NCI-H2029 (cell line): ENCODE measurements at places on chromosomes 2 and 18.

DNA sequence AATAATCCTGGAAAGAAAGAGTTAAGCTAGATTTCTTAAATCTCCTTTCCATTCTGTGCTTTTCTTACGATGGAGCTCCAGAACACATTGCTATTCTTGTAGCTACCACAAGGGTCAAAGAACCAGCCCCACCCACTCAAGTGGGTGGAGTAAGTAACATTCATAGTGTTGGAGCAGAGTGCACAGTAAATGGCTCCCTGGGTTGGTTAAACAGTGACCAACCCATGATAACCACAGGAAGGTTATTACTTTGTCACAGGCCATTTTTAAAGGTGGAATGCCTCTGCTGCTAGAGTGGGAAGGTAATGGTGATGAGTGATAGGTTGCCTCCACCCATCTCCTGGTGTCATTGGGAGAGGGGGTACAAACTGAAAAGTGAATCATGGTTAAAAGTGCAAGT lies 13.9 kb downstream of the ARPC2 start:
- DNase-seq, result no peak

DNA sequence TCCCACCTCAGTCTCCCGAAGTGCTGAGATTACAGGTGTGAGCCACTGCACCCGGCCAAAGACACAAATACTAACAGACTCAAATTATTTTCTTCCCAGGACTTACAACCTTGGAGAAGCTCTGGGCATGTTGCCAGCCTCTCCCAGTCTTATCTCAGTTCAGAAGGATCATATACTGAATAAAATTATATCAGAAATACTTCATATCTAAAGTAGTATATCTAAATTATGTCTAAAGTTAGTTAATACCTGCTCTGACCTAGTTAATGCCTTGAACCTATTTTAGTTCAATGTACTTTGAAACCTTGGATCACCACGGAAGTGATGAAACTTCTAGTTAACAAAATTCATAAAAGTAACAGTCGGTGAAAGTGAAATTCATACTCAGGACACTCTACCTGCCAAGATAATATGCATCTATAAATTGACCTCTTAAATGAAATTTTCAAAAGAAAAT lies 34.4 kb upstream of the CYBRD1 start:
- DNase-seq, result no peak

DNA sequence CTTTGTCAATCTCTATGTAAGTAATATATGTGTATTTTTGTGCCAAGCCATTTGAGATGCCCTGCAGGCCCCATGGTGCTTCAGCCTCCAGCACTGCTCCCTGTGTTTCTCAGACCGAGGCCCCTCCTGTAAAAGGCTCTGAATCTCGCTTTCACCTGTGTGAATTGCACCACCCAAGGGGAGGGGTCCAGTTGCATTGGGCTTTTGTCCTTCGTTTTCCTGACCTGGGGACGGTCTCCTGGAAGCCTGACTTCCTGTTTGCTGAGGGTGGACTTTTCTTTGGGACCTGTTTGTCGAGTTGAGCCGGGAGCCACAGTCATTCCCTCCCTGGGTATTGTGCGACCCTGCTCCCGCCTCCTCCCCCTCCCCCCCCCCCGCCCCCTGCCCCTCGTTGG lies 48.9 kb downstream of the AGAP1 start:
- peak; percentile 50 for DNase-seq

- no peak for DNase-seq
Measured at GRCh38 chr18:5144629-5145028, 52.4 kb downstream of the AKAIN1 start.

GRCh38 chr2:231987124-231987727 lies 25.7 kb downstream of the DIS3L2 start:
- DNase-seq, result no peak

DNA sequence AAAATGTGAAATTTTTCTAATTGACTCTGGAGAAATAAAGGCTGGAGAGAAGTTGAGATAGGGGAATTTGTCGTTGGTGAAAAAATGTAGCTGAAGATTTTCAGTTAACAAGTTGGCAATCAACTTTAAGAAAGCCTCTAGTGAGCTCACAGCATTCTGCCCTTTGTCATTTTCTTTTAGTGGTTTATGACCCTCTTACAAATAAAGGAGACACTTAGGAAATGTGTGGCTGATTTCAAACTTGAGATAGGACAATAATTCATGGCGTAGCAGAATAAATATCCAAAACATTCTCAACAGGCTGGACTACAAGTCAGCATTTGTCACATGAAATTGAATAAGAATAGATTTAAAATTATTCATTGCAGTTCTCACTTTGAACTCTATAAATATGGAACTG lies 412.5 kb upstream of the SPHKAP start:
- DNase-seq, result no peak
